ENCODE measurements at places on chromosomes 6 and 20.

DNA sequence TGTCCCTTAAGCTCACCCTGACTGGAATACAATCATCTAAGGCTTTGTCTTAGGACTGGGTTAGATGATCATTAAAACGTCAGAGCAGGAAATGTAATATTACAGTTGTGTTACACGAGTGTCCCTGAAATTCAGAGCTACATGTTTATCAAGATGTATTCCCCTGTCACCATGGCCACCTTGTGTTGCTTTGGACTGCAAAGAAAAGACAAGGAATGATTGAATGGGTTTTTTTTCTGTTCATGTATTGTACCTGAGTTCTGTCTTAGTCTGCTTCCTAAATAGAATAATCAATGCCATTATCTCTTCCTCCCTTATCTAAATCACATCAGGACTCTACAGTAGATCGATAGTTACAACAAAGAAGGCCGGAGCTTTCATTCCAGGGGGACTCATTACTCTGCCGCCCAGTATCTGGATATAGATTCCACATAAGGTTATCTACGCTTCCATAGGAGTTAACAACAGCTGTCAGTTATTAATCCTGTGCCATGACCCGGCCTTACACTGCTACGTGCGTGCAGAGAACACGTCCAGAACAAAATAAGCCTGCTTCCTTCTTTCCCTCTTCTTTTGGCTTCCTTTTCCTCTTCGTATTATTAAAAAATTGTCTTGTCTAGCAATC lies 274.1 kb upstream of the SASH1 start:
- no peak for DNase-seq

- no peak for DNase-seq
These were observed 85.9 kb downstream of the SMLR1 start for GRCh38 chr6:130913120-130913519.

DNA sequence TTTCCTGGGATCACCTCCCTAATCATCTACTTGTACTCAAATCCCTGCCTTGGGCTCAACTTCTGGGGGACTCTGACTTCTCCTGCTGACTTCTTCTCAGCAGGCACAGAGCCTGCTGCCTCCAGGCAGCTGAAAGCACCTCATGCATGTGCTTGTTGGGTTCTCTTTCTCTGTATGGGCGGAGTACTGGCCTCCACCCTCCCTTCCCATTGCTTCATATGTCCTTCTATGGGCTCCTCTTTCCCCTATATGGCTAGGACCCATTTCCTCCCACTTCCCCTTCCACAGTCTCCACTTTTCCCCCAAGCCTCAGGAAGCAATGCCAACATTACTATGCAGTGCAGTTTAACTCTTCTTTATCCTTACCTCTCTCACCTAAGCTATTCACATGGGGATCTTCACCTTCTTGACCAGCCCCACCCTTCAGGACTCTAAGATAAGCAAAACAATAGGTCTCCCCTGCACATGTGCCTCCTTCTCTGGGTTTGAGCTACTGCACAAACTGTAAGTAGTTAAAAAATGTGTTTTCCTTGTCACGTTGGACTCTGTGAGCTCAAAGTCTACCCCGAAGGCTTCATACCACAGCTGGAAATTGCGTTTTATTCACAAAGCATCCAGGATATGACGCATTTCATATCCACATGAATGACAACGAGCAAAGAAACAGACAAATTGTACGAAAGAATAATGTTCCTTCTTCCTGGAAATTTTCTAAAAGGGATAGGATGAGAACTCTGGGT lies 93.7 kb downstream of the CDS2 start:
- no peak for DNase-seq

- no peak for DNase-seq
These were observed 85.6 kb downstream of the UBE3D start for GRCh38 chr6:82980086-82980485.

- DNase-seq: no peak
These were observed 9.2 kb upstream of the TBX18 start for GRCh38 chr6:84773431-84774156.

- no peak for DNase-seq
These were observed 283.0 kb upstream of the MARCKS start for GRCh38 chr6:113574147-113574546.

- DNase-seq: no peak
These were observed 102.2 kb downstream of the DCDC2 start for GRCh38 chr6:24255676-24256075.

GRCh38 chr6:13559251-13559650 lies 15.2 kb upstream of the SIRT5 start:
- no peak for DNase-seq

GRCh38 chr6:89024456-89024855 lies 56.1 kb upstream of the PNRC1 start:
- DNase-seq: no peak

GRCh38 chr20:14838663-14839628 lies 501.5 kb upstream of the FLRT3 start:
- no peak for DNase-seq

- no peak for DNase-seq
These were observed 70.2 kb downstream of the BLOC1S5 start for GRCh38 chr6:7993952-7994351.

GRCh38 chr20:49268600-49269365 lies 9.1 kb downstream of the ZNFX1 start:
- DNase-seq: no peak

DNA sequence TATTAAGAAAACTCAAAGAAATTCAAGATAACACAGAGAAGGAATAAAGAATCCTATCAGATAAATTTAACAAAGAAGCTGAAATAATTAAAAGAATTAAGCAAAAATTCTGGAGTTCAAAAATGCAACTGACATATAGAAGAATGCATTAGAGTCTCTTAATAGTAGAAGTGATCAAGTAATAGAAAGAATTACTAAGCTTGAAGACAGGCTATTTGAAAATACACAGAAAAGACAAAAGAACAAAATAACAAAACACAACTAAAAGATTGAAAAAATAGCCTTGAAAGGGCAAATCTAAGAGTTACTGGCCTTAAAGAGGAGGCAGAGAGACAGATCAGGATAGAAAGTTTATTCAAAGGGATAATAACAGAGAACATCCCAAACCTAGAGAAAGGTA lies 12.1 kb downstream of the SNX14 start:
- DNase-seq: no peak

DNA sequence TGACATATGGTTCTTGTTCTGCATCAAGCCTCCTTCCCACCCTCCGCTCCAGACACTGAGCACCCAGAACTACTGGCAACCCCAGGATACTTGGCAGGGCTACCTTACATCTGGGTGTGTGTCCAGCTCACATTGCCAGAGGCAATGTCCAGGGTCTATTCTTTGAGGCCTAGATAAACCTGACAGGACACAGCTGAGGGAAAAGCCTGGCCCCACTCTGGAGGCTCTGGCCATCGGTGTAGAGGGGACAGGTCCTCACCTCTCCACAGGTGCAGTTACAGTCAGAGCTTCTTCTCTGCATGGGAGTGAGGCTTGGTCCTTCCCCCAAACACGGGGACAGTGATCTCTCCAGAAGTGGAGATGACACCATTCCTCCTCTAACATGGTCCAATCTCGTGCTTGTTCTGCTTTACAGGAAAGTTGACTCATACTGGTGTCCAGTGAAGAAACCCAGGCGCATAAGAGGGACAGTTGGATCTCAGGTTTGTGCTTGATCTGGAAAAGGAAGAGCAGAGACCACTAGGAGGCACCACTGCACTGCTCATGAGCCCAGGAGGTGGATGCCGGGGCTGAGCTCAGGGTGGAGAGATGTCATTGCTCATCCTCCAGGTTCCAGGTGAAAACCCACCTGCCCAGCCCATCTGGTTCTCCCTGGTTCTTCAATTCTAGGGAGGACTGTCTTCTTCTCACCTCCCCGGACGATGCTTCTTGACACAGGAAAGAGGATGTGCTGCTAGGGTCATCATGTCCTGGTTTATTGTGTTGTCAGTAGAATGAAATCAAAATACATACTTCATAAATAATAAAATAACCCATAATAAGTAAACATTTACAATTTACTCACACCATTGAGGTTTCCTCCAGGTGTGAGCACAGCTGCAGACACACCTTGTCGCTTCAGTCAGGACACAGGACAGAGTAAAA lies 14.7 kb downstream of the HLA-F start:
- DNase-seq: no peak

- DNase-seq: no peak
These were observed 125.8 kb downstream of the NFATC2 start for GRCh38 chr20:51416532-51417249.

- no peak for DNase-seq
These were observed 842 bp downstream of the POLR1C start for GRCh38 chr6:43517505-43518357.

- DNase-seq: no peak
These were observed 38.0 kb downstream of the TGM3 start for GRCh38 chr20:2333821-2334220.

- DNase-seq: no peak
These were observed 302.2 kb downstream of the QKI start for GRCh38 chr6:163716690-163717089.

DNA sequence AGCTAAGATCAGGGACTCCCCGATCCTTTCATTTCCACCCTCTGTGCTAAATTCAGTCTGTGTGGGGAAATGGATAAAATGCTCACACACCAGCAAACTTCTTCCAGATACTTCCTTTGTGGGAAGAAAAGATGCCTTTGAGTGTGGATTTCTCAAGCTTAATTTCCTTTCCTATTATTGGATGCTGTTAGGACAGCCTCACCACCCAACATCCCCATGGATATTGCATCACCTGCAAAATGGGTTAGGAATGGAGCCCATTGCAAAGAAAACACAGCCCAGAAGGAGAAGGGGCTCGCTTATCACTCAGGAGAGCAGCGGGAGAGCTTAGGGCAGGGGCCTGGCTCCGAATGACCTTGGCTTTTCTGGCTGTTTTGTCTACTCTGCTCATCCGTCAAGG lies 272.2 kb downstream of the CDC5L start:
- DNase-seq: no peak

DNA sequence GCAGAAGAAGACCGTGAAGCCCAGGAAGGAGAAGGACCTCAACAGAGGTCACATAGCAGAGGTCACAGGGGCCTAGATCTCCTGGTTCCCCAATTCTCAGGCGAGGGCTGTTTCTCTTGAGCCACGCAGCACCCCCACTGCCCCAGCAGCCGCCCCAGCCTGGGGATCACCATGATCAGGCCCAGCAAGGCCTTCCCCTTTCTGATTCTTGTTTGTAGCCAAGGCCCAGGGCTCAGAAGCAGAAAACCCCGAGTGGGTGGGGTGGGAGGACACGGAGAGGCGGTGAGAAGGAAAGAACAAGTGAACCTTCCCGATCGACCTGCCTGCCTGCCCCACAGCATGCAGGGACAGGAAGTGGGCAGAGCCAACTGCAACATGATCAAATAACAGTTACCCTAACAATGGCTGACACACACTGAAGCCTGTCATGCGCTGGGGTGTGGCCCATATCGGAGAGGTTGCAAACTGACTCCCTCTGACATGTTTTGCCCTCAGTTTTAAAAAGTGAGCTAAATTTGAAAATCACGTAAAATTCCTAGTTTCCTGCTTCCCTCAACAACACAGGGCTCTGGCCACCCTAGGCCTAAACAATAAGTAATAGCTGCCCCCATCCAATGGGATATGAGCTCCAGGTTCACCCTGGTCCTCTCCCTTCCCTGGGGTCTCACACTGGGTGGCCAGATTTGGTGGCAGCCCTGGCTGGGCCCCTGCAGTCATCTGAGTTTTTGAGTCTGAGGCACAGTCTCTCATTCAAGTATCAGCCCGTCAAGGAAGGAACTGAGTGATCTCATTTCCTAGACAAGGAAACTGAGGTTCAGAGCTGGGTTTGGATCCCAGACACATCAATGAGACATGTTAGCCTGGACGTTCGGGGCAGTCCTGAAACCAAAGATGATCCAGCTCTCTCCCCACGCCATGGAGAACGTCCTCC lies 6.5 kb downstream of the PEDS1 start:
- peak; percentile 28 for DNase-seq

GRCh38 chr6:151340219-151340978 lies 51.0 kb downstream of the ZBTB2 start:
- no peak for DNase-seq

DNA sequence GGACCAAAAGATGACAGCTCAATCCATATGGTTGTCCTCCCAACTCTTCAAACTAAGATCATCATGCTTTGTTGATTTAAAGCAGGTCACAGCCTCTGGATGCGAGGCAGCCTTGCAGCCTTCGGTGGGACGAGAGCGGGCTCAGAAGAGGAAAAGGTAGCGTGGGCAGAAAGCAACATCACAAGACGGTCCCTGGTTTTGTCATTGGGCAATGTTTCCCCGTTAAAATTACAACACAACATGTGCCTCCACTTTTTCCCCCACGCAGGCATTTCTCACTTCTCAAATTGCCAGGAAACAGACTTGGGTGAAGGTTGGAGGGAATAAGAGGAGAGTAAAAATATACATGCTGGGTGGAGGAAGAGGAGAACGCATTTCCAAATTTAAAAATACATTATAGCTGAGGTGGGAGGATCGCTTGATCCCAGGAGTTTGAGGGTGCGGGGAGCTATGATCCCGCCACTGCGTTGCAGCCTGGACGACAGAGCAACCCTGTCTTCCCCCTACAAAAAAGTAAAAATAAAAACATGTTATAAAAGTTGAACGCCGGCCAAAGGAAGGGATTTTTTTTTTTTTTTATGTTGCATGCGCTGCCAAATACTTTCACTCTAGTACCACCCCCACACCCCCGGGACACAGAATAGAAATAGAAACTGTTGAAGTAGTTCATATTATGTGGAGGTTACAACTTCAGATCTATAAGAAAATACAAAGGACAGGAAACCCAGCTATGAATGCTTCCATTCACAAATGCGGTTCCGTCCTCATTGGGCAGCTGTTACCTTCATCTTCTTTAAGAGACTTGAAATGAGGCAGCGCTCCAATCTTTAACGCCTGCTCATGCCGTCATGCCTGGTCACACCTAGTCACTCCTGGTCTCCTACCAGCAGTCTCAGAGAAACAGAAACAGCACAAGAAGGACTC lies 13.9 kb upstream of the NAA20 start:
- no peak for DNase-seq

- DNase-seq: no peak
These were observed 181.0 kb downstream of the ALDH8A1 start for GRCh38 chr6:134768931-134769330.
